ENCODE measurements at places on chromosomes 7 and 10.

- no peak for DNase-seq
Measured at GRCh38 chr7:17907014-17907413, 33.3 kb downstream of the SNX13 start.

- DNase-seq = no peak
Measured at GRCh38 chr7:41942468-41943093, 239.7 kb upstream of the INHBA start.

DNA sequence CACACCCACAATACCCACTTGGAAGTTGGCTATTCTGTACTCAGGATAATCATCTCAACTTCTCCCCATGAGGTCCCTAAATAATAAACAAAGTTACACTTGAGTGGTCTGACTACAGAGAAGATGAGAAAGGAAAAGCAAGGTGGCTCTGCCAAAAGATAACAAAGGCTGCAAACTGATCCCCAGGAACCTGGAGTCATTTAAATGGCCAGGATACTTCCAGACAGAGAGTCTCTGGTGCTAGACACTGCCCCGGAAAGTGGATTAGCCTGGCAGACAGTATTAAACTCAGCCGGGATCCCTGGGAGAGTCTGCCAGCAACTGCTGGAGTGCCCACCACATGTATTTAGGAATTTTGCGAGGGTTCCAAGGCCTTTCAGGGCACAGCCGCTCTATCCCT is 93.7 kb downstream of the DGKI start:
- no peak for DNase-seq

GRCh38 chr10:24882047-24882698 is 70.2 kb downstream of the PRTFDC1 start:
- DNase-seq = no peak

- no peak for DNase-seq
Measured at GRCh38 chr10:70222340-70222794, 10.9 kb downstream of the PPA1 start.

DNA sequence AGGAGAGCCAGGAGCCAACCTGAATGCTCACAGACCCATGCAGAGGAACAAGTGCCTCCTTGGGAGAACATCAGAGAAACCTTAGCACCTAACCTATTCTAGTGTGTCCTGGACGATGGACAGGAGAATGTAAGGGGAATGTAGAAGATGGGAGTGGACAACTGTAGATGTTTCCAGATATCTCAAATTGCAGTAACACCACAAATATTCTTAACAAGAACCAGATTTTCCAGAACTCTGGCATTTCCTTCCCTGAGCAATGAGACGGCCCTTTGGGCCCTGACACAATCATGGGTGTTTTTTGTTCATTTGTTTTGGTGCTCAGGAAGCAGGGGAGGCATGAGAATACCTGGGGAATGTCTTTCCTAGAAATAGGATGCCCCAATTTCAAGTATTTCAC is 196.1 kb upstream of the PRSS1 start:
- DNase-seq = no peak

DNA sequence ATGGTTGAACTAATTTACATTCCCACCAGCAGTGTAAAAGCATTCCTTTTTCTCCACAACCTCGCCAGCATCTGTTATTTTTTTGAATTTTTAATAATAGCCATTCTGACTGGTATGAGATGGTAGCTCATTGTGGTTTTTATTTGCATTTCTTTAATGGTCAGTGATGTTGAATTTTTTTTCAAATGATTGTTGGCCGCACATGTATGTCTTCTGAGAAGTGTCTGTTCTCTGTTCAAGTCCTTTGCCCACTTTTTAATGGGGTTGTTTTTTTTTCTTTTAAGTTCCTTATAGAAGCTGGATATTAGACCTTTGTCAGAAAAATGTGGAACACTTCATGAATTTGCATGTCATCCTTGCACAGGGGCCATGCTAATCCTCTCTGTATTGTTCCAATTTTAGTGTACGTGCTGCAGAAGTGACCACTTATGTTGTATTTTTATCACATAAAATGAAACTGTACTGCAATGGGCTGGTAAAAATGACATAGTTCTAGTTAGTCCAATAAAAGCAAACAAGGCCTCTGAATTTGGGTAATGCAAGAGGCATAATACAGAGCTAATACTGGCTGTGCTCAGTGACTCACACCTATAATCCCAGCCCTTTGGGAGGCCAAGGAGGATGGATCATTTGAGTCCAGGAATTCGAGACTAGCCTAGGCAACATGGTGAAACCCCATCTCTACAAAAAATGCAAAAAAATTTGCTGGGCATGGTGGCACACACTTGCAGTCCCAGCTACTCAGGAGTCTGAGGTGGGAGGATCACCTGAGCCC is 70.3 kb downstream of the ABI1 start:
- DNase-seq = no peak

DNA sequence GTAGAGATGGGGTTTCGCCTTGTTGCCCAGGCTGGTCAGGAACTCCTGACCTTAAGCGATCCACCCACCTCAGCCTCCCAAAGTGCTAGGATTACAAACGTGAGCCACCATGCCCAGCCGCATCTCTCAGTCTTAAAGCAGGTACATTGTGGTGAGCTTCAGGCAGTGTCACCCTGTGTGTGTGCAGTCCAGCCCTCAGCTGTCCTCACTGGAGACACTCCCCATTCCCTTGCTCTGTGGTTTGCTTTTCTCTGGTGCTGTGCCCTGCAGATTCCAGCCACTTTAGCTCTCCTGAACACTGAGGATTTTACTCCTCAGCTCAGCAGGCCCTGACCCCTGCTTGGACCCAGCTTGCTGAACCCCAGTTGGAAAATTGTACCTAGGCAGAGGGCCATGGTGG is 6.1 kb downstream of the TRRAP start:
- DNase-seq = no peak

- DNase-seq = no peak
Measured at GRCh38 chr7:127741764-127742375, 89.9 kb downstream of the SND1 start.
